Suprapubic skin (tissue), 4 donors: ENCODE measurements at places on chromosomes 5 and 9. TPM values are rescaled to one million over a fixed set of nuclear protein-coding genes. Genes with fewer than 3 reads are reported as not detected.

DNA sequence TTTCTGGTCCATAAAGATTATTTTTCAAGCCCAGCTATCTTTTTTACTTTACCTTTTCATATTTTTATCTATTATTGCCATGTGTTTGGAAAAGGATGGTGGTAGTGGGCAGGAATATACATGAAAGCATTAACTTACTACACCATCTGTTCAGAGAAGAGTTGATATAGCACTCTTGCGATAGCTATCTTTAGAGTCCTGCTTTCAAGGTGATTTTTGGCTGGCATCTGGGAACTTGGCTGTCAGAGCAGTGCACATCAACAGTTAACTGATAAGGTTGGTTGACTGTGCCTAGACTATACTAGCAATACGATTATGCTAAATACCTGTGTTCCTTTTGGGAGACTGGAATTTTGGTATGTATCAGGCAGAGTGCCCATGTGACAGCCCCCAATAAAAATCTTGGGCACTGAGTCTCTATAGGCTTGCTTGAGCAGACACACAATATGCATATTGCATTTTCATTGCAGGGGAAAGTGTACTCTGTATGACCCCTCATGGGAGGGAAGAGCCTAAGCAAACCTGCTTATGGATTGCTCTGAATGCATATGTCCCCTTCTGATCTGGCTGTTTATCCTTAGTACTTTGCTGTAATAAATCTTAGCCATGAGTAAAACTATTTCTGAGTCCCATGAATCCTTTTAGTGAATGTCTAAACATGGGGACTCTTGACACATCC is 227.6 kb upstream of the C9orf72 start:
- DNase-seq, result no peak

- no peak for DNase-seq
Measured at GRCh38 chr5:154967421-154968024, 26.6 kb downstream of the MRPL22 start.

GRCh38 chr5:157233515-157233914 is 32.4 kb upstream of the CYFIP2 start:
- DNase-seq, result no peak

GRCh38 chr5:179577286-179577960 is 27.1 kb downstream of the RUFY1 start:
- DNase-seq, result peak; percentile 38

DNA sequence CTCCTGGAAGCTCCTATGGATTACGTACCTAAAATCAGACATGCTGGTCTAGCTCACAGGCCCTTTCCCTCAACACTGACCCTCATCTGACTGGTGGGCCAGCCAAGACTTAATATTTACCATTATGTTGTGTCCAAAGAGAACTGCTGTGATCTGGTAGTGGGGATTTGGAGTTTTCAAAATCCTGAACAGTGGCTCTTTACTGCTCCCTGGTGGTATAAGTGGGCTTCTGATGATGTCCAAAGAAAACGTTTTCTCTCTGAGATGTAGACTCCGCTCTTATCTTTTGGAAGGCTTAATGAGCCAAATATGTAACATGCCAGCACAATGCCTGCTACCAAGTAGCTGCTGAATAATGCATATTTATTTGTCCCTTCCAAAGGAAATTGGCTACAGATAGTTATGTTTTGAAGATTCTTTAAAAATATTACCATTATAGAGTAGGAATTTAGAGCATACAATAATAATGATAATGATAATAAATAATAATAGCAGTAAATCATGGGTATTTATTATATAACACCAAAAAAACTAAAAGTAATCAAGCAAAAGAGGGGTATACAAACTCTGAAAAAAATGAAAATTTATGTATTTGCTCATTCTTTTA is 406.6 kb upstream of the TNC start:
- no peak for DNase-seq

DNA sequence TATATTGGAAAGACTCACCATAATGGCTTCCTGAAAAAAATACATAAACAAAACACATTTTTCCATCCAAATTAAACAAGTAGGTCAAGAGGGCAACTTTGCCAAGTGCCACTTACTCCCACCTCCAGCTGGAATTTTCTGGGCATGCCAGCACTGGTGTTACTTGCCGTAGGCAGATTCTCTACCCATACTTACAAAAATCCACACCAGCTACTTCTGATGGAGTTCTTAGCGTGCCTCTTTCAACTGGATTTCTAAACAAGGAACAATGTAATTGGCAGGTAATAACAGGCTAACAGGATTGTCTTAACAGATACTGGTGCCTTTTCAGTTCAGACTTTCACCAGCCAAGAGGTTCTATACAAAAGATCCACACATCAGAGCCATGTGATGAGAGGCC is 301.4 kb downstream of the MLLT3 start:
- no peak for DNase-seq

- peak; percentile 87 for DNase-seq
Measured at GRCh38 chr9:111482694-111483438, 1.3 kb downstream of the ECPAS start.

DNA sequence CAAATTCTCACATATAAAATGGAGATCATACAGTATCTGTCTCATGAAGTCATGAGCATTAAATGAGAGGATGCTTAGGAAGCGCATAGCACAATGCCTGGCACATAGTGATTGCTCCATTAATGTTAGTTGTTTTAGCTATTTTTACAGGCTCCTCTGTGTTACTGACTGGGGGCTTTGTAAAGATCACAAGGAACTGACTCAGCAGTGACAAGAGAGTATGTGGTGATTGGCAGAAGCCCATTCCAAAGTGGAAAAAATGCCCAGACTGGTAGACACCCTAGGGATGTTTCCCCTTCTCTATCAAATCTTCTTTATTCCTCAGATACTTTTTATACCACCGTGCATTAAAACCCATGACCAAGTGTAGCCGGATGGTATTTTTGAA is 33.5 kb downstream of the ABLIM3 start:
- no peak for DNase-seq

GRCh38 chr9:105700668-105701067 is 6.3 kb downstream of the TMEM38B start:
- no peak for DNase-seq

- no peak for DNase-seq
Measured at GRCh38 chr5:172565455-172565854, 75.6 kb upstream of the NEURL1B start.

The OR2S2 gene
- total RNA-seq, result not detected

The GABRA6 gene
- total RNA-seq, result not detected

The IL3 gene
- not detected for total RNA-seq

The LRRTM2 gene
- total RNA-seq, result not detected
